ENCODE measurements at places on chromosomes 3 and 15.

DNA sequence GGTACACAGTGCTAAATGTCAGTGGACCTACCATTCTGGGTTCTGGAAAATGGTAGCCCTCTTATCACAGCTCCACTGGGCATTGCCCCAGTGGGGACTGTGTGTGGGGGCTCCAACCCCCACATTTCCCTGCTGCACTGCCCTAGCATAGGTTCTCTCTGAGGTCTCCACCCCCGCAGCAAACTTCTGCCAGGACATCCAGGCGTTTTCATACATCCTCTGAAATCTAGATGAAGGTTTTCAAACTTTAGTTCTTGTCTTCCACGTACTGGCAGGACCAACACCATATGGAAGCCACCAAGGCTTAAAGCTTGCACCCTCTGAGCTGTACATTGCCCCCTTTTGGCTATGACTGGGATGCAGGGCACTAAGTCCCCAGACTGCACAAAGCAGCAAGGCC is 788.2 kb upstream of the ALCAM start:
- no peaks in the 10 kb centered on the region for H3K36me3 ChIP-seq
- DNase-seq: no peak
- H3K27me3 ChIP-seq: no peaks in the 10 kb centered on the region
- H3K4me1 ChIP-seq: no peaks in the 10 kb centered on the region
- H3K27ac ChIP-seq: no peak overlapping the region

DNA sequence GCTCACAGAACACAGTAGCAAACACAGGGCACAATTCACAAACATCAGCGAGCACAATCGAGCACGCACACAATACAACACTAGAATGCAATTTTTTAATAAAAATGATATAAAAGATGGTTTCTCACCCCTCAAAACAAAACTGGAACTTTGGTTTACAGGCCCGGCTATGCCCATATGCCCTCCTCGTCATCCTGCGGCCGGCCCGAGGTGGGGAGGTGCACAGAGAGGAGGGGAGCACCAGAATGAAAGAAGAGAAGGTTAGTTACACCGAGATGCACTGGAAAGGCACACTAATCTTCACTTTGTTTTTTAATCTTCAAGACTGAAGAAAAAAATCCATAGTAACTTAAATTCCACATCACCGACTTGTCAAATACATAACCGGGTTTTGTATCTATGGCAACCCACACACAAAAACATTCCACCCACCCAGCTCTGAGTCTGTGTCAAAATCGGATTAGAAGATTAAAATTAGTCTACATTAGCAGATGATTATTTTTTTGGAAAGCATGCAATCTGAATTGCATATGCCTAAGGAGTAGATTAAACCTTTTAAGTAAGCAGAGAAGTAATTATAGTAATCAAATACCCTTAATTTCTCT is 196.7 kb upstream of the WNT5A start:
- H3K27me3 ChIP-seq: no peaks in the 10 kb centered on the region
- no peak for DNase-seq
- H3K4me3 ChIP-seq: no peak overlapping the region
- no peaks in the 10 kb centered on the region for H3K4me1 ChIP-seq
- no peaks in the 10 kb centered on the region for H3K36me3 ChIP-seq
- H3K27ac ChIP-seq: no peak overlapping the region

GRCh38 chr3:46214751-46215352 is 6.7 kb upstream of the CCR1 start:
- peaks cover 50% of the 10 kb centered on the region for H3K4me1 ChIP-seq
- peak; percentile 27 for DNase-seq
- no peak overlapping the region for H3K27ac ChIP-seq
- no peaks in the 10 kb centered on the region for H3K27me3 ChIP-seq
- H3K36me3 ChIP-seq: no peaks in the 10 kb centered on the region

DNA sequence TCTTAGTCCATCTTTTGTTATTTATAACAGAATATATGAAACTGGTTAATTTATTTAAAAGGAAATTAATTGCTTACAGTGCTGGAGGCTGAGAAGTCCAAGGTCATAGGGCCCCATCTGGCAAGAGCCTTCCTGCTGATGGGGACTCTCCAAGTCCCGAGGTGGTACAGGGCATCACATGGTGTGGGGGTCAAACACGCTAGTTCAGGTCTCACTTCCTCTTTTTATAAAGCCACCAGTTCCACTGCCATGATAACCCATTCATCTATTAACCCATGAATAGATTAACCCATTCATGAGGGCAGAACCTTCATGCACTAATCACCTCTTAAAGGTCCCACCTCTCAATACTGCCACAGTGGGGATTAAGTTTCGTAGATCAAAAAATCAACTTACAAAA is 659.3 kb downstream of the NAALADL2 start:
- no peaks in the 10 kb centered on the region for H3K4me1 ChIP-seq
- H3K27ac ChIP-seq: no peak overlapping the region
- no peak for DNase-seq
- H3K36me3 ChIP-seq: no peaks in the 10 kb centered on the region

GRCh38 chr3:182715006-182715405 is 78.3 kb upstream of the ATP11B start:
- no peaks in the 10 kb centered on the region for H3K27me3 ChIP-seq
- no peak for DNase-seq
- H3K4me1 ChIP-seq: no peaks in the 10 kb centered on the region
- H3K36me3 ChIP-seq: no peaks in the 10 kb centered on the region

DNA sequence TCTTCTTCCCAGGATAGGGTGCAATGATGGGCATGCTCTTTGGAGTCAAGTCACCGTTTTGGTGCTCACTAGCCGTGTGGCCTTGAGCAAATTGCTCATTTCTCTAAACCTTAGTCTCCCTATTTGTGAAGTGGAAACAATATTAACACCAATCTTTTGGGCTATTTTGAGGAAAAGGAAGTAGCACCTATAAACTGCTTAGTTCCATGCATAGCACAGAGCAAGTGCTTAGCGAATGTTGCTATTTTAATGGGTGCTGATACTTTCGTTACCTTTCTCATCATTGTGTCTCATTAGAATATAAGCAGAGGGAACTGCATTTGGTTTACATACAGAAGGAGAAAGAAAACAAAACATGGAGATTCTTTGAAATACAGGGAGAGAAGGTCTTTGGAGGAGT is 66.1 kb downstream of the BOC start:
- H3K27me3 ChIP-seq: no peaks in the 10 kb centered on the region
- H3K36me3 ChIP-seq: no peaks in the 10 kb centered on the region
- H3K4me3 ChIP-seq: no peak overlapping the region
- H3K27ac ChIP-seq: no peak overlapping the region
- H3K4me1 ChIP-seq: peaks cover 20% of the 10 kb centered on the region

DNA sequence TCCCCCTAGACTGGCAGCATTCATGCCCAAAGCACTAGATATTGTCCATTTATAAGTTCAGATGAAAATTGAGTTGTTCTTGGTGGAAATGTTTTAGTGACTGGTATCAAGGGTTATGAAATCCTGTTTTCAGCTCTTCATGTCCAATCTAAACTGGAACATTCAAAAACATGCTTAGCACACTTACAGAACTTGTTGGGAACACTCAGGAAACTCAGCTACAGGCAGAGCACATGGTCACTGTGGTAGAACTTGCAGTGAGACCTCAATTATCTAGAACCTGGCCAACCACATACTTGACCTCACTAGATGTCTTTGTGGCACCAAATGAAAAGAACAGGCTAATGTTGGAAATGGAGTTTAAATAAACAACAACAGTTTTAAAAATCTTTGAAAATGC is 88.8 kb downstream of the SMAD3 start:
- no peak overlapping the region for H3K27ac ChIP-seq
- no peaks in the 10 kb centered on the region for H3K36me3 ChIP-seq
- no peaks in the 10 kb centered on the region for H3K27me3 ChIP-seq

GRCh38 chr15:49036650-49037545 is 9.3 kb downstream of the SECISBP2L start:
- no peaks in the 10 kb centered on the region for H3K27me3 ChIP-seq
- peaks cover 4% of the 10 kb centered on the region for H3K36me3 ChIP-seq
- H3K27ac ChIP-seq: no peak overlapping the region
- DNase-seq: no peak

- no peak for DNase-seq
- no peak overlapping the region for H3K27ac ChIP-seq
- no peaks in the 10 kb centered on the region for H3K27me3 ChIP-seq
- H3K4me1 ChIP-seq: no peaks in the 10 kb centered on the region
- H3K4me3 ChIP-seq: no peak overlapping the region
- no peaks in the 10 kb centered on the region for H3K36me3 ChIP-seq
Observed at GRCh38 chr3:5431811-5432378, 244.4 kb downstream of the EDEM1 start.

GRCh38 chr3:166013073-166013679 is 176.0 kb upstream of the BCHE start:
- no peaks in the 10 kb centered on the region for H3K4me1 ChIP-seq
- no peak overlapping the region for H3K4me3 ChIP-seq
- H3K36me3 ChIP-seq: no peaks in the 10 kb centered on the region
- DNase-seq: peak; percentile 12
- H3K27ac ChIP-seq: no peak overlapping the region

DNA sequence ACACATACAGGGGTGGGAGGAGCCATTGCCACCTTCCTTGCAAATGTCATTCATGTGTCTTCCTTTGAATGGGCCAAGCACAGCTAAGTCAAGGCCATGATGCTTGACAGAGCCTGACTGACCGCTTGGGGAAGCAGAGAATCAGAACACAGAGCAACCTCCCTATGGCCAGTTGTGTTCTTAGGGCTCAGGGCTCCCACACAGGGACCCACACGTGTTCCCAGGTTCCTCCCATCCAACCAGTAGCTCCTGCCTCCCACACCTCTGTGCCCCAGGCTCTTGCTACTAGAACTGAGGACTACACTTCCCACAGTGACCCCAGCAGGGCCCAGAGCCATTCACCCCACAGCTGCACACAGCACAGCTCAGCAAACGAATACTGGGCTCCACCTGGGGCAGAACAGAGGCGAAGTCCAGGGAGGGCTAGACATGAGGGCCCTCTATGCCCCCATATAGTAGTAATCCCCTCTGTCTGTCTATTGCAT is 42.9 kb downstream of the KLF15 start:
- no peak for DNase-seq
- no peak overlapping the region for H3K27ac ChIP-seq
- no peaks in the 10 kb centered on the region for H3K36me3 ChIP-seq
- no peaks in the 10 kb centered on the region for H3K27me3 ChIP-seq
- no peaks in the 10 kb centered on the region for H3K4me1 ChIP-seq

DNA sequence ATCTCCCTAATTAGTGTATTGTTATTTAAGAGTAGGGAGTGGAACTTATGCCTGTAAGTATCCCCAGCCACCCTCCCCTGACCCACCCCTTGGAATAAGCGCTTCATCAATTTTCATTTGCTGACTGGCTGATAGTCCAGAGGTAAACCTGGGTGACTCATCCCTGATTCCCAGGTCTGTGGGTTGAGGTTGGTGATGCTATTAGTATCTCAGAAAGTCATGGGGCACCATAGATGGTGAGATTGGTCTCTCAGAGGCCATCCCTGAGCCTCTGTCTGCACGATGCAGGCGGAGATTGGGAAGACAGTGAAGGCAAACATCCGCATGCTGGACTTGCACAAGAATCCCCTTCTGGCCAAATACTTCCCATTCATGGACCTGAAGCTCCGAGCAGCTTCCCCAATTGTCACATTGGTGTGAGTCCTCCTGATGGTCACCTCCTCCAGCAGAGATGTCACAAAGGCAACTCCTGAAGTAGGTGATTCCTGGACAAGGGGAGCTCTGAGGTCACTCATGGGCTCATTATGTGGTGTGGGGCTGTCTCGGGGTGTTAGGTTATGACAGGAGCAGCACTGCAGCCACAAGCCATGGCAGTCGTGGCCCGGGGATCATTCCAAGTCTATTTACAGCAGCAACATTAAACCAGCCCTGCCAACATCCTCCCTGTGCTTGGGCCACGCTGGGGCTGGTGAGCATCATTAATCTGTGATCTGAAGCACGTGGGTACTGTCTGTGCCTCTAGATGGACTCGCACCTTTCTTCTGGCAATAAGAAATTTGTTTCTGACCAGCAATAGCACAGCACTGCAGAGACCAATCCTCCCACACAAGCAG is 6.8 kb upstream of the TXNRD3 start:
- peaks cover under 1% of the 10 kb centered on the region for H3K4me1 ChIP-seq
- no peak for DNase-seq
- no peaks in the 10 kb centered on the region for H3K27me3 ChIP-seq
- no peak overlapping the region for H3K4me3 ChIP-seq
- no peak overlapping the region for H3K27ac ChIP-seq

- no peak overlapping the region for H3K4me3 ChIP-seq
- H3K36me3 ChIP-seq: no peaks in the 10 kb centered on the region
Observed at GRCh38 chr3:160707187-160707794, 30.3 kb downstream of the ARL14 start.

DNA sequence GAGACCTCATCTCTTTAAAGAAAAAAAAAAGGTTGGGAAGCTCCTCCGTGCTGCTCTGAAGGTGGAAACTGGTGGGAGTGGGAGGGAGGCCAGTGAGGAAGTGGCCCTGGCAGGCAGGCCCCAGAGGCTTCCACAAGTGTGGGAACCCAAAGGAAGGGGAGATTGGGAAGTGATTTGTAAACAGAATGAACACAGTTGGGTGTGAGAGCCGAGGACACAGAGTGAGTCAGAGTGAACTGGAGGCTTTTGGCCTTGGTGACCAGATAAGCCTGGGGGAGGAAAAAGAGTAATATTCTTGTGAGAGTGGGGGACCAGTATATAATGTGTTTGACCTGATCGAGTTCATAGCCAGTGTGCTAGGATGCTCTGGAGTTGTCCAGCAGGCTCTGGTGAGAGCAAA is 23.0 kb downstream of the MKRN2 start:
- H3K4me1 ChIP-seq: no peaks in the 10 kb centered on the region
- H3K27ac ChIP-seq: no peak overlapping the region
- no peaks in the 10 kb centered on the region for H3K27me3 ChIP-seq
- H3K36me3 ChIP-seq: peaks cover 81% of the 10 kb centered on the region

DNA sequence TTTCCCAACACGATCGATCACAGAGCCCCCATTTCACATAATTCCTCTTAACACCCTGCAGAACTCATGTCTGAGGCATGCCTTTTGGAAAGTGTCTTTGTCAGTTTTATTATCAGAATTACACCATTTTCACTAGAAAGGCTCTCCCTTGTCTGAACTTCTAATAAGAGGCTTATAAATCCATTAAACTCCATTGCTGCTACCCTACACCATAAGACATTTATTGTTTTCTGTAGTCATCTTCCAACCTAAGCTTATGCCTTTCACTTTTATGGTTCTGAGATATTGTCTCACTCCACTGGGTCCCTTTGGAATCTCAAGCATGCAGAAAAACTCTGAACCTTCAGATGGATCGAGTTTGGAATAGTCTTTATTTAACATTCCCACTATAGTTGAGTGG is 50.2 kb upstream of the TPM1 start:
- H3K27ac ChIP-seq: no peak overlapping the region
- H3K4me1 ChIP-seq: no peaks in the 10 kb centered on the region
- peaks cover 4% of the 10 kb centered on the region for H3K27me3 ChIP-seq
- H3K4me3 ChIP-seq: no peak overlapping the region
- DNase-seq: no peak

DNA sequence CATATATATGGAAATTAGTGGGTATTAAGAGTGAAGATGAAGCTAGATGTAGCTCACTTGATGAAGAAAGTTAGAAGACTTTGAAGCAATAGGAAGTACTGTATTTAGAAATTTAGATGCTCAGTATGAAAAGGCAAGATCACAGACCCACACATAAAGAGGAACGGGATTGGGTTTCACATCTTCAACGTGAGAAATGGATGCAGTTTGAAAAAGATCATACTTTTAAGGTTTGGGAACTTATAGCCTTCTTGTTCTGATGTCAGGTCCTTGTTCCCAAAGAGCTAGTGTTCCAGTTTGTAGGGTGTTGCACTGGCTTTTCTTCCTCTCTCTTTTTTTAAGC is 16.7 kb downstream of the AP3S2 start:
- H3K4me3 ChIP-seq: no peak overlapping the region
- H3K27me3 ChIP-seq: no peaks in the 10 kb centered on the region
- peaks cover 30% of the 10 kb centered on the region for H3K36me3 ChIP-seq
- H3K27ac ChIP-seq: no peak overlapping the region
- no peak for DNase-seq
